ENCODE measurements at places on chromosomes 11 and 22. TPM values are rescaled to one million over a fixed set of nuclear protein-coding genes. Genes with fewer than 3 reads are reported as not detected.

DNA sequence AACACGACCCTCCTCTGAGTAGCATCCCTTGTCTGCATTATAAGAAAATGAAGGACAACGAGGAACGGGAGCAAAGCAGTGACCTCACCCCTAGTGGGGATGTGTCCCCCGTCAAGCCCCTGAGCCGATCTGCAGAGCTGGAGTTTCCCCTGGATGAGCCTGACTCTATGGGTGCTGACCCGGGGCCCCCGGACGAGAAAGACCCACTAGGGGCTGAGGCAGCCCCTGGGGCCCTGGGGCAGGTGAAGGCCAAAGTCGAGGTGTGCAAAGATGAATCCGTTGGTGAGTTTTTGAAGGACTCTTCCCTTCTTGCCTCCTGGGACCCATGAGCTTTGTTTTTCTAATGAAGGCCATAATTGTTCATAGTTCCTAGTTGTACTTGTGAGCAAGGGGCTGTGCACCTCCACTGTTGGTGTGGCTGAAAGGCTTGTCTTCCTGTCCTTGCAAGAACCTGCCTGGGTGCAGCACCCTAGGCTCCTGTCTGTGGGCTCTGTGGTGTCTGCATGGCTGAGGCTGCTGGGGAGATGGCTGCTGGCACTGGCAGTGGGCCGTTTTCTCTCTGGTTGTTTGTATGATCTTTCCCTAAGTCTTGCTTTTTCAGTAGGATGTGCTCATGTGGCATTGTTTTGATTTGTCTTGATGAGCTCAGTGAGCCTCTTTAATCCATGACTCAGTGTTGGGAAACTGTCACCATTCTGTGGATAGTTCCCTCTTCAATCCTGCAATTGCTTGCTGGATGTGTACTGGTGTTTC is 10.1 kb downstream of the DGCR8 start:
- no peak for DNase-seq
- no peak overlapping the region for H3K27ac ChIP-seq
- H3K4me3 ChIP-seq: no peak overlapping the region

DNA sequence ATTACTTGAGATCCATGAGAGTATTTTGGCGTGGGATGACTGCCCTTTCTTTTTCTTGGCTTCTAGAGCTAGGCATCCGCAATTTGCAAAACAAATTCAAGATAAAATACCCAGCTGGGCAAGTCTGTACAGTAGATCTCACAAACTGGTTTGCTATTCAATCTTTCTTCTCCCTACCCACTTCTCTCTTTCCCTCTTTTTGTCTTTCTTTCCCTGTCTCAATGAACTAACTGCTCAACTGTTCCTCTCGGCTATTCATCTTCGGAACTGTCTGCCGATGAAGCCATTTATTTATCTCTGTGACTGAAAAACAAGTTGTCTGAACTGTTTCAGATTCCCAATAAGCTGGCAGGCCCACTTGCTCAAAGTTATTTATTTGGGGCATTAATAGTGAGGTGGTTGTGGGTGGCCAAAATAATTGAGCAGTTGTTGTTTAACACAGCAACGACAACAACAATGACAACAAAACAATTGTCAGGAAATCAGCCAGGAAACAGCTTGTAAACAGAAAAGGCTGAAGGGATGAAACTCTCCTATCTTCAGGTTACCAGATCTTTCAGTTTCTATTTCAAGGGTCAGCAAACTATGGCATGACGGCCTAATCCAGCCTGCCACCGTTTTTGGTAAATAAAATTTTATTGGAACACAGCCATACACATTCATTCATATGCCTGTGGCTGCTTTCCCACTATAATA is 76.0 kb upstream of the MTMR2 start:
- no peak overlapping the region for H3K4me3 ChIP-seq
- H3K27ac ChIP-seq: peak overlapping the region; percentile 43
- H3K36me3 ChIP-seq: no peaks in the 10 kb centered on the region
- no peak for DNase-seq
- no peaks in the 10 kb centered on the region for H3K4me1 ChIP-seq
- H3K27me3 ChIP-seq: no peaks in the 10 kb centered on the region

DNA sequence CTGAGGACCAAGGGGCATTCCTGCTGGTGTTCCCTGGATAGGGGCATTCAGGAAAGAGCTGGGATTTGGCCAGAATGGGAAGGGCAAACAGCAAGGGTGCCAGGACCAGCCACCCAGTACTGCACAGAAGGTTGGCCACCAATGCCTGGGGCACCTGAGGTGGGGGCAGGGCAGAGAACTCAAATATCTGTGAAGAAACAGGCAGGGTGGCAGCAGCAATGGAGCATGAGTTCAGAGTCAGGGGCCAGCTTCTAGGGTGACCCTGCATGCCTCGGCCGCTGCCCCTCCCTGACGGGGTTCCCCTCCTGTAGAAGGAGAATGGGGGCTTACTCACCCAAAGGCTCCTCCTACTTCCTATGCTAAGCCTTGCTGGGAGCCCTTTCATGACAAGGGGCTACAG is 79.3 kb upstream of the SHANK2 start:
- no peak for DNase-seq
- H3K36me3 ChIP-seq: no peaks in the 10 kb centered on the region
- H3K27ac ChIP-seq: no peak overlapping the region
- no peak overlapping the region for H3K4me3 ChIP-seq

DNA sequence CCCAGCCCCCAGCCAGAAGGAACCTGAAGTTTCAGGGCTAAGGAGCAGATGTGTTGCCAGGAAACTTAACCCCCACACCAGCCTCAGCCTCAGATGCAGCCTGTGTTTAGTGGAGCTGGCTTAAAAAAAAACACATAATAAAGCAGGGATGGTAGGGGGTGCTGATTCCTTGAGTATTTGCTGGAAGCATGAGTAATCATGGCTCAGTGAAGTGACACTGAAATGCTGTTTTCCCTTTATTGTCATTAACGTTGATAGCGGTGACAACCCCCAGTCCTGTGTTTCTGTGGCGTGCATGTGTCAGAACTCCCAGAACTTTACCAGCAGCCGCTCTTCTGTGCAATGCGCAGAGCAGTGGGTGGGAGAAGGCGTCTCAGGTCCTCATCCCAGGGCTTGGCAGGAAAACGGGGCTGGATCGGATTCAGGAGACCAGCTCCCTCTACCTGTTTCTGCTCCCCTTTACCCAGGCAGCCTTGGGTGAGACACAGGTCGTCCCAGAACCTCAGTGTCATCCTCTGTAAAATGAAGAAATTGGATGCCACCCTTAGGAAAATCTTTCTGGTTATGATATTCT is 1282.1 kb downstream of the TBC1D22A start:
- no peaks in the 10 kb centered on the region for H3K4me1 ChIP-seq

Gene TMEM191B
- 0.69 TPM for polyA plus RNA-seq
